ENCODE measurements at places on chromosomes 3 and 15. TPM values are rescaled to one million over a fixed set of nuclear protein-coding genes. Genes with fewer than 3 reads are reported as not detected.

Gene LSAMP
- not detected for polyA plus RNA-seq

Gene CHRD
- not detected for polyA plus RNA-seq

Gene EFCC1
- polyA plus RNA-seq, result 0.21 TPM

Gene IL5RA
- 1.7 TPM for polyA plus RNA-seq

Gene ADCY5
- 0.03 TPM for polyA plus RNA-seq

Gene PLA2G4E
- polyA plus RNA-seq, result not detected

Gene DUSP7
- 4.6 TPM for polyA plus RNA-seq

Gene ENTPD3
- polyA plus RNA-seq, result not detected

Gene PRSS50
- not detected for polyA plus RNA-seq

Gene DTWD1
- polyA plus RNA-seq, result 22.0 TPM

Gene STRA6
- not detected for polyA plus RNA-seq

Gene RHOV
- not detected for polyA plus RNA-seq

Gene SPTSSB
- 0.21 TPM for polyA plus RNA-seq

Gene ZDHHC23
- 0.82 TPM for polyA plus RNA-seq

Gene SYNPR
- polyA plus RNA-seq, result not detected

Measured in naive thymus-derived CD8-positive, alpha-beta T cell (primary cell).